Activated gamma-delta T cell treated with Interleukin-2 at 50 U/mL for 16 hours (primary cell): ENCODE measurements at places on chromosomes 3 and 15.

DNA sequence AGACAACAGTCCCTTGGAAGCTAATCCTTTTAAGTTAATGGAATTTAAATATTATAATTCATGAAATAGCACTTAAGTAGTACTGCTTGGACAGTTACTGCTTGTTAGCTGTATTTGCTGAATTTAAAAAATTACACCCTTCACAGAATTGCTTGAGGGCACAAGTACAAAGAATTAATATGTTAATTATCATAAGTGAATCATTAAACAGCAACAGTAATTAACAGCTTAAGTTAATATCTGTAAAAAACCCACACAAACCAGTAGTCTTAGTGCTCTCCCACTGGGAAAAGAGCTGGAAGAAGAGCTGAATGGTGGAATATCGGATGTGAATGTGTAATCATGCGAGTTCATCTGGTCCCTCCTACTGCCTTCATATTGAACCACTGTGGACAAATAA is 232.0 kb downstream of the CD47 start:
- DNase-seq: no peak

- DNase-seq: no peak
These were observed 99.1 kb downstream of the CLSTN2 start for GRCh38 chr3:140034058-140034457.

DNA sequence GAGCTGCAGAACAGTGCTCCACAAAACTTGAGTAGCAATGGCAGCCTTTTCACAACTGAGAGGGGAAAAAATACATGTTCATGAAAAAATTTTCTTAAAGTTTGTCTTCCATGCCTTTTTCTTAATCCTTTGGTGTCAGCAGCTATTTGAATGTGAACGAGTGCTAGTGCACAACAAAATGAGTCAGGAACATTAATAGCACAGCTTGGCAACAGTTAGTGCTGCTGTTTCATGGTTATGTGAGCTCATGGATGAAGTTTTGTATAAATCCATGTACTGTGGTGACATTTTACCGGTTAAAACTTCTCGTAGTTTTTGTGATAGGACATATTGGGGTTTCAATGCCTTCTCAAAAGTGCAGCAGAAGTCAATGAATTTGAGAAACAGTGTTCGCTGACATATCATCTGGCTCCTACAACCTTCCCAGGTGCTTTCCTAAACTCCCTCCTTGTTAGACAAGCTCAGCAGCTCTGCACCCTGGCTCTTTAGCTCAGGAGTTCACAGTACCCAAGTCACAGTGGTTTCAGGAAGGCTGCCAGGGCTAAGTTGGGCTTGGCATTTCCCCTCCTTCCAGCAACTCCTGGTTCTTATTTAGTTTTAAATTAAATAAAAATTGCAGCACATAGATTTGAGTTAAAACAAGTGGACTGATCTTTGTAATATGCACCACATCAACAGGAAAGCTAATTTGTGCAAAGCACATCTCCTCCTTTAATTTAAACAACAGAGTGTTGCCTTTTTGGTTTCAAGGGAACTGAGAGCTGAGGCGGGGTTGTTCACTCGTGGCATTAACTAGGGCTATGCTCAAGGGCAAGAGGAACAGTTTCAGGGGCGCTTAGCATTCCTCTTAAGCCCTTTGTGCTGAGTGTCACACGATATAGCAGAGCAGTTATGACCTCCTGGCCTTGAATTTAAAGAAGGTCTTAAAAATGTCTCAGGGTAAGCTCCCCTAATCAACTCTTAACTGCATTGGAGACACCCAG is 362.8 kb downstream of the CHST2 start:
- DNase-seq: no peak

DNA sequence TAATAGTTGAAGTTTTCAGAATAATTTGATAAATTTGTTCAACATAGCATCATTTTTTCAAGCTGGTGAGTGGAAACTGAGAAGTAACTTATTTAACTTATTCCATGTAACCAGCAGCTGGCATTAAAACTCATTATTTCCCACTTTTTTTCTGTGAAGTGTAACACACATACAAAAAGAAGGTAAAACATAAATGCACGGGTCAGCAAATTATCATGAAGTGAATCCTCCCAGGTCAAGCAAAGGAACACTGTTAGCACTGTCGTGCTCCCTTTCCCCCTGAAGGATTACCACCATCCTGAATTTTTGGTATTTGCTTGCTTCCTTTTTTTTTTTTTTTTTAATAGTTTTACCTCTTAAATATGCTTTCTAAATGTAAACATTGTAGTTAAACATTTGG is 77.6 kb upstream of the LRRFIP2 start:
- DNase-seq: no peak

- DNase-seq: no peak
These were observed 18.1 kb upstream of the ADAMTS9 start for GRCh38 chr3:64705946-64706345.

- DNase-seq: no peak
These were observed 54.8 kb downstream of the MAGEF1 start for GRCh38 chr3:184656829-184657681.

- DNase-seq: no peak
These were observed 465.0 kb downstream of the PLOD2 start for GRCh38 chr3:145696011-145696410.

DNA sequence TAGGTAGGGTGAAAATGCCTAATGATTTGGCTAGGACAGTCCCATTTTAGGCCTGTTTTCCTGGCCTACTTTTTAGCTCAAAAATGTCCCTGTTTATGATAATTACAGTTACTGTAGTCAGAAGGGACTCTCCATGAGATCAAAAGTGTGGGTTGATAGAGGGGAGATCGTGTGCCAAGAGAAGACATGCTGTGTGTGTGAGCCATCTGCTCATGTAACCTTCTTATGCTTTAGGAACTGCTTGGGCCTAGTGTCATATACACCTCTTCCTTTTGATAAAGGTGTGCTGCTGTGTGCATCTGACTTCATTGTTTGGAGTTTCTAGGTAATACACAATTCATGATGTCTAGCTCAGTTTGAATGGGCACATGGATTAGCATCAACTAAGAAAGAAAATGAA is 786.5 kb downstream of the PDCD6IP start:
- no peak for DNase-seq

DNA sequence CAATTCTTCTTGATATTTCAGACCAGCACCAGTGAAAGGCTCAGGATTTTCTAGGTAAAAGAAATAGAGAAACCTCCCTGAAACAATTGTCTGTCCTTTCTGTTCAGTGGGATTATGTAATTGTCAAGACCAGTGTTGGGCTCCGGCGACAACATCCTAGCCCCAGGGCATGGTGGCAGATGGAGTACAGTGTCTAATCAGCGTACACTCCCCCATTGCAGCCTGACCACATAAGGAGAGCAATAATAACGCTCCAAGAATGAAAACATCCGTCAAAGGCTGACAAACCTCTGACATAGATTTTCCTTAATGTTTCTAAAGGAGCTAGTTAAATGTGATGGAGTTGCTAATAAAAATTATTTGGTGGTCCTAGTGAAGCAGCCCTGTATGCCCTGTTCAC is 144.6 kb downstream of the EBLN2 start:
- no peak for DNase-seq

- no peak for DNase-seq
These were observed 34.5 kb downstream of the RASGRP1 start for GRCh38 chr15:38530113-38530512.
